Anterior cingulate cortex (tissue), 58 donors: ENCODE measurements at places on chromosomes 2 and 18.
A peak's percentile ranks its signal among the peaks of the same experiment; 100 is the strongest.

DNA sequence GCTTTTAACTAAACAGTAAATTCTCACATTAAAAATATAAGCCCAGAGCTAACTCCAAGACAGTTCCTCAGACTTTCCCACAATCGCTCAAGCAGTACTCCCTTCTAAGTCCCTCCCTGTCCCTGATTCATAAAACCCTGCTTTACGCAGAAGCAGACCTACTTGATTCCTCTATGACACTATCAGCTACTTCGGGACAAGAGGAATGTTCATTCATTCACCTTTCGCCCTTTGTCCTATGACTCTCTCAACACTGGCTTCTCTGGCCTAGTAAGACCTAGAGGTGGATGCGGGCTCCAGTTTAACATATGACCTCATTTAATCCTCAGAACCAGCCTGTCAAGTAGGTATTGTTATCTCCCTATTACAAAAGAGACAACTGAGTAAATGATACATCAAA, 10.2 kb downstream of the LPIN2 start:
- DNase-seq: no peak

GRCh38 chr2:79716266-79716665, 203.4 kb downstream of the CTNNA2 start:
- no peak for DNase-seq

DNA sequence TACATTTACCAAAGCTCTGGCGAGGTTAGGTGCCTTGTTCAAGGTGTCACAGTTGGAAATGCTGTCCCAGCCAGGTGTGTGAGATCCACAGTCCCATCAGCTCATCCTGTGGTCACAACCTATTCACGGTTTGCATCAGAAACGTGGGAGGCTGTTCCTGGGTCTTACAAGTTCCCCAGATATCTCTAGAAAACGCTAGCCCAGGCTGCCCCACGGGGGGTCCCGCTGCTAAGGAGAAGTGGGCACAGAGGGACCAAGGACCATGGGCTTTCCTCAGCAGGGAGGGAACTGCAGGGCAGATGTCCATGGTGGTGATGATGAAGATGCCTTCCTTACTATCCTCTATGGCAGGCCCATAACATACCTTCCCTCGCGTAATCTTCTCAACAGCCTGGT, 649 bp downstream of the FECH start:
- no peak for DNase-seq

DNA sequence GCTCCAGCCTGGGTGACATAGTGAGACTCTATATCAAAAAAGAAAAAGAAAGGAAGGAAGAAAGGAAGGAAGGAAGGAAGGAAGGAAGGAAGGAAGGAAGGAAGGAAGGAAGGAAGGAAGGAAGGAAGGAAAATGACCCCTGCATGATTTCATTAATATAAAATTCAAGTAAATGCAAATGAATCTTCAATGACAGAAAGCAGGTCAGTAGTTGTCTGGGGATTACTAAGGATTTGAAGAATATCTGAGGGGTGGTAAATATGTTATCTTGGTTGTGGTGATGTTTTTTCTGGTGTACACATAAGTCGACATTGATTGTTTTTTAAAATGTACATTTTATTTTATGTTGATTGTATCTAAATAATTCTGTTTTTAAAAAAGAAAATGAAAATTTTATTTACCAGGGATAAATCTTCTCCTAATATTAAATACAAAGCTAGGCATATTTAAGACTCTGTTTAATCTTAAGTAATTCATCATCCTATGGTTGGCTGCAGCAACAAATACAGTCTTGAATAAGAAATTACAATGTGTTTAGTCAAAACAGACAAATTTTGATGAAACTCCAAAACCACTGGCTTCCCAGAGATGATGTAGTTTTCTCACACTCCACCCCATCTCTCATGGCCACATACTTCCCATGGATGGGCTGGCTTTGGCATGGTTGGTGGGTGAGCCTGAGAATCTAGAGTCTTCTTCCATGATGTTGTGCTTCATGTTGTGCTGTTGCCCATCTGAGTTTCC, 314.7 kb upstream of the REG3G start:
- no peak for DNase-seq

GRCh38 chr2:235080101-235080500, 128.3 kb downstream of the SH3BP4 start:
- no peak for DNase-seq

- no peak for DNase-seq
These were observed 6.1 kb upstream of the TMEM237 start for GRCh38 chr2:201649442-201649841.

- DNase-seq: peak; percentile 25
These were observed 67.7 kb downstream of the NCK2 start for GRCh38 chr2:105812180-105813044.

- no peak for DNase-seq
These were observed 68.1 kb upstream of the SPTBN1 start for GRCh38 chr2:54388076-54388475.

DNA sequence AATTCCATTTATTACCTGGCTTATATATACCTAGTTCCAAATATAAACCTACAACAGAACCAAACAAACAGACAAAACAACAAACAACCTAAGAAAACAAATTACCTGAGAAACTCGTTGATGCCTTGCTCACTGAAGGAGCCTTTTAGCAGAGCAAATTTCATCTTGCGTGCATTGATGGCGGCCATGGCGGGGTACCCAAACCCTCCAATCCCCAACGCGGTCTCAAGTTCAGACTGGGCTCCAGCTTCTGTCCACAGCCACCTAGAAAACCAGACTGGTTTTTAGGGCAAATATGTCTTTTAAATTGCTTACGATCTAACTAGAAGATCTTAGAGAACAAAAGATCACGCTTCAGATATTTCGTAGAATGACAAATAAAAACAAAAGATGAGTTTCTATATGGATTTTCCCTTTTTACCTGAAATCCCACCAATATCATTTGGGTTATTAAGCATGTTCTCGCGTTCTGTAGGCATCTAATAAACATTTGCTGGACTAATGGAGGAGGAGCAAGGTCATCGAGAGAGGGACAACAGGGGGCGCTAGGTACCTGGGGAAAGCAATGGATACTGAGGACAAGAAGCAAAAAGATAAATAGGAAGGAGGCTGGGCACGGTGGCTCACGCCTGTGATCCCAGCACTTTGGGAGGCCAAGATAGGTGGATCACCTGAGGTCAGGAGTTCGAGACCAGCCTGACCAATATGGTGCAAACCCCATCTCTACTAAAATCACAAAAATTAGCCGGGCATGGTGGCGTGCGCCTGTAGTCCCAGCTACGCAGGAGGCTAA, 25.2 kb downstream of the PDIA6 start:
- DNase-seq: no peak

GRCh38 chr2:22020091-22020742, 896.4 kb downstream of the TDRD15 start:
- DNase-seq: no peak

- DNase-seq: no peak
These were observed 21.4 kb downstream of the KIF3C start for GRCh38 chr2:25960920-25961319.

- DNase-seq: no peak
These were observed 19.0 kb downstream of the DNPEP start for GRCh38 chr2:219368690-219369191.

DNA sequence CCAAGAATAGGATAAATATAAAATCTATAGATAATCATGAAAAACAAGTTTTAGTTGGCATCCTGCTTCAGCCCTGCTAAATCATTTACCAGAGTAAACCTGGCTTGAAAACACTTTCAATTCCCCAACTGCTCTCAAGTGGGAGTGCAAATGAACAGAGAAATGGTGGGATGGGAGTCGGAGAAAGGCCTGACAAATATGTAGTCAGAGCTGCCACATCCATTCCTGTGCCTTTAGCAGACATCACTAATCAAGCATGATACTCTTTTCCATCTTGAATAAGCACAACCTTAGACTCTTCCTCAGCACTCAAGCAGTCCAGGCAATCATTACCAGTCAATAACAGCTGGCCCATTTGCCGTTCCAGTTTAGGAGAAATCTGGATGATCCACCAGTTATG, 101.3 kb downstream of the ANKRD44 start:
- DNase-seq: no peak

GRCh38 chr2:2086914-2087313, 244.2 kb downstream of the MYT1L start:
- DNase-seq: no peak

DNA sequence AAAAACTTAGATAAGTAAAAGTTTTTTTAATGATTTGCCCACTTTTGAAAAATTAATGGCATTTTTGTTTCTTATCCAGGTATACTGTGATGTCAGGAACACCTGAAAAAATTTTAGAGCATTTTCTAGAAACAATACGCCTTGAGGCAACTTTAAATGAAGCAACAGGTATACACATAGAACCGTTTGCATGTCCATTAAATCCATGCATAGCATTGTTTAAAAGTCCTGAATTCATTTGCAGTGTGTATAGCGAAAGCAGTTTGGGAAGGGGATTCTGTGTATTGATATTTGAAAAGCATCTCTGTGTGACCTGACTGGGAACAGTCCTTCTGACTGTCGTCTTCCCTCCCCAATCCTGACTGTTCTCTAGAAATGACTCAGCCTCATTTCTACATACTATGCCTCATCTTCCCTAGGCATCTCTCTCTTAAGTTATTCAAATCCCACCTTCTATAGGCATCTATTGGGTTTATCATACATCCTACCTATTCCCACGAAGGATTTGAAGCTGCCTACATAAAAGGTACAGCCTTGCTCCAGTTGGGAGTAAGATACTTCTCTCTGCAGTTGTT, 79.2 kb upstream of the MAP3K20 start:
- DNase-seq: no peak

- DNase-seq: no peak
These were observed 19.4 kb downstream of the CENPA start for GRCh38 chr2:26805241-26805676.

DNA sequence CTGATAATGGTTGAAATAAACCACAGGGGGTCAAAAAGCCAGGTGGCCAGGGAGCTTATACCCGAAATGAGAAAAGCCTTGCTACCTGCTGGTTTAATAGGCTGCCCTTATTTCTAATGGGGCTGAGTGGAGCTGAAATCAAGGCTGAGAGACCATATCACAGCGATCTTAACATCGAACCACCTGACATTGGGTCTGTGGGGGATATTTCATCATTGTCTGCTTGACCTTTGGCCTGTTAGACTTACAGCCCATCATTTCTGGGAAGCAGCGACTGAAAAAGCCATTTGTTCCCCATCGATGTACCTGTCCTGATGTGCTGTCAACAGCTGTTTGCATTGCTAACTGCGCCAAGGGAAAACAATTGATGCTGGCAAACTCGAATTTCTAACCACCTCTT, 199.7 kb upstream of the SLC14A2 start:
- no peak for DNase-seq

DNA sequence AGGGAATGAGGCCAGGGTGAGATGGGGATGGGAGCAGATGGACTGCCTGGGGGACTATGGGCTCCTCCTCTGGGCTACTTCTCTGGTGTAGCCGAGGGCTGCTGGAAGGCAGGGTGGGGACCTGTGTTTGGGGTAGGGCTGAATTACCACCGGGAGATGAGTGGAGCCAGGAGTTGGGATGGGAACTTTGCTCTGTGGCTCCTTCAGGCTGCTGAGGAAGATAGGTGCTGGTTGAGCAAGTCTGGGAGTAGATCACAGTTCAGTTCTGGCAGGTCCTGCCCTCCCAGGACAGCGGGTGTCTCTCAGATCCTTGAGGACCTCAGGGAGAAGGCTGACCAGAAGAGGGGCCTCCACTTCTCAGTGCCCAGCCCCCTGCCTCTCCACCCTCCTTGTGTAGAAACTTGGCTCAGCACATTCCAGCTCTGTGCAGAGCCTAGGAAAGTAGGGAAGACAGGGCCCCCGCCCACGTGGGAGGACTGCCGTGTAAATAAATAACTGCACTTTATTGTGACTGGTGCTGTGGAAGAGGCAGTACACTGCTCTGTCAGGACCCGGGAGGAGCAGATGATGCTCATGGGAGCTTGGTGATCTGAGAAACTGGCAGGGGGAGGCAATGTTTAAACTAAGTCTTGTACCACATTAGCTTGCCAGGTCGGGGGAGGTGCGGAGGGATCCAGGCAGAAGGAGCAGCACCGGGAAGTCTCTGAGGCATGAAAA, 15.3 kb downstream of the TET3 start:
- no peak for DNase-seq

- no peak for DNase-seq
These were observed 68.6 kb downstream of the TGOLN2 start for GRCh38 chr2:85259101-85259590.

DNA sequence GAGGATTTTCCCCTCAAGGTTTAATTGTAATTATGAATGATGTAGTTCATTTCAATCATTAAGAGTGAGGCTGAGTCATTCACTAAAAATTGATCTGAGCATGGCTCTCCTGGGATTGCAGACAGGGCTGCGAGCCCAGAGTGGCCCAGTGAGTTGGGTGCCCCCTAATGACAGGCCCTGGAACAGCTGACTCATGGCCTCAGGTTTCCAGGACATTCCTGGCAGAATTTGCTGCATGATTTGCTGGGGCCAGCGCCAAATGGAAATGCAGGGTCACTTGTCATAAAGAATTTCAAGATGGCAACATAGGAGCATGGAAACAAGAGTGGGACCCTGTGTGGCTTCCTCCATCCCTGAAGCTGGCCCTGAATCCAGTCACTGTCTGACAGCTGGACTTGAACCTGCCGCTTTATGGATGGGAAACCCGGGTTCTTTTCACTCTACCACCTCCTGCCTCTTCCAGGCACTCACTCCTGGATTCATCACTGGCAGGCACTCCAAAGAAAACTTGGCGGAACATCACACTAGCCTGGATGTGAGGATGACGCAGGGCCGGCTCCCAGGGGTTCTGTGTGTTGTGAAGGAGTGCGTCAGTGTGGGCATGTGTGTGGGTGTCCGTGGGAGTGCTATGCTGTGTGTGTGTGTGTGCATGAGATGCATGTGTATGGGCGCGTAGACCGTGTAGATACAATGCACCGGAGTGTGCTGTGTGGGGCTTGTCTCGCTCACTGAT, 15.2 kb downstream of the OTOF start:
- no peak for DNase-seq

DNA sequence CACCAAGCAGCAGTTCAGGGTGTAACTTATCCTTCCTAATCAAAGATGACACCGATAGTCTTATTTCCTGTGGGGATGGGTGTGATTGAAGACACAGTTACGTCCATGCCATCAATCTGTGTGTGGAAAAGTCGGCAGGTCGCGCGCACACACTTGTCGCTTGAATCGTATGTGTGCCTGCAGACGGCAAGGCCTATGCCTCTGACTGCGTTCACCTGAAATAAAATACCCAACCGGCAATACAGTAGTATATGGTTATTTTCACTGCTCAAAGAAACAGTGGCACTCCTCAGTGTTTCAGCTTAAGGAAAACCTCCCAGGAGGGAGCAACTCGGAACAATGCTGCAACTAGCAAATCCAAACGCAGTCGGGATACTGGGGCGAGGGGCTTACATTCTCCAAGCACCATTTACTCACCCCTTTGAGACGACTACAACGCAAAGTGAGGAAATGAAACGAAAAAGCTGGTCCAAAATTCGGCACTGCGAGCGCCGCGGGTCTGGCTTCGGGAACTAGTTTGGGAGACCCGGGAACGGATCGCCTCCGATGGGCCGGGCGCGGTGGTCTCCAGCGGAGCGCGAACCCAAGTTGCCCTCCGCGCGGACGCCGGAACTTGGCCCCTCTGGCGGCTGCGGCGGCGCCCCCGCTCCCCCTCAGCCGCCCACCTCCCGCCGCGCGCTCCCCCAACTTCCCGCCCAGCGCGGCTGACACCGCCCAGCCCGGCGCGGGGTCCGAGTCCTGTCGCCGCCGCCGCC, 675 bp downstream of the PRKD3 start:
- DNase-seq: peak; percentile 31
